ENCODE measurements at places on chromosomes 12 and 14.

DNA sequence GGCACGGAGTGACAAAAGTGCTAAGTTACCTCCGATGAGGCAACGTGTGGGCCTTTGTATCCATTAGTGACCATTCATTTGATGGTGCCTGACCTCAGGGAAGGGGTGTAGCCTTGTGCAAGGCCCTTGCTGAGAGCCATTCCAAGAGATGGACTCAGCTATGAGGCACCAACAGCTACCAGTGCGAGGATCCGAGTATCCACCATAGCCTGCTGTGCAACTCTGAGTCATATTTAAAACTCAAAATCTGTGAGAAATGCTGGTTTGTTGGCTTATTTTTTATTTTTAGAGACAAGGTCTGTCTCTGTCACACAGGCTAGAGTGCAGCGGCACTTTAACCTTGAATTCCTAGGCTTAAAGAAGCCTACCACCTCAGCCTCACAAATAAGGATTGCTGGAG is 25.1 kb upstream of the WNK1 start:
- DNase-seq = no peak

GRCh38 chr14:81245771-81246170 is 25.0 kb upstream of the GTF2A1 start:
- DNase-seq = no peak

DNA sequence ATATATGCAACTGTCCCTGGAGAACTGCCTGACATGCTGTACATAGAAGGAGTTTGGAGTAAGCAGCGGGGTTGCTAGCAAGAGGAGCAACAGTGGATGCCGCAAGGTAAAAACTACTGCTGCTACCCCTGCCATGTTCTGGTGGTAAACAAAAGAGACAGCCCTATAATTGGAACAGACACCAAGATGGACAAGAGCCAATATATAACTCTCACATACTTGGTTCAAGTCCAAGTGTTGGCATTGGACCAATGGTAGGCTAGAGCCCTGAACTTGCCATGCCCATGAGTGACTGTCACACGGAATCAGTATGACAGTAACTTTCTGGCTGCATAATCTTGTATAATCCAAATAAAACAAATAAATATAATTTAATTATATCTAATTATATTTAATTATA is 13.7 kb downstream of the ATXN7L3B start:
- DNase-seq = no peak

DNA sequence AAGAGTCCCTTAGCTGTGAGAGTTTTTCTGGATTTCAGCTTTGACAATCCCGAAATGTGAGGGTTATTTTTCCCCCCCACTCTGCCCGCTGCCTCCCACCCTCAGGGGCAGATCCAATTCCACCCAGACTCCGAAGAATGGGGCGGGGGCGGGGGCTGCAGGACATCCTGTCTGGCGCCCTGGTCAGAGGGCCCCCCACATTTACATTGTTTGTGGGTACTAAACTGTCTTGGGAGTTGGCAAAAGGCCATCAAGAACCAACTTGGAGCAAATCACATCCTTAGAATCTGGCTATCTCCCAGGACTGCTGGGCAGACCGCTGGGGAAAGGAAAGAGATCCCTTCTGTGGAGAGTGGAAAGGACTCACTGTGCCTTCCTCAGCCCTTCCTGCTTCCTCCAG is 2.4 kb downstream of the EMP1 start:
- DNase-seq = no peak

- no peak for DNase-seq
These were observed 17.7 kb downstream of the PSMC1 start for GRCh38 chr14:90274019-90274418.

DNA sequence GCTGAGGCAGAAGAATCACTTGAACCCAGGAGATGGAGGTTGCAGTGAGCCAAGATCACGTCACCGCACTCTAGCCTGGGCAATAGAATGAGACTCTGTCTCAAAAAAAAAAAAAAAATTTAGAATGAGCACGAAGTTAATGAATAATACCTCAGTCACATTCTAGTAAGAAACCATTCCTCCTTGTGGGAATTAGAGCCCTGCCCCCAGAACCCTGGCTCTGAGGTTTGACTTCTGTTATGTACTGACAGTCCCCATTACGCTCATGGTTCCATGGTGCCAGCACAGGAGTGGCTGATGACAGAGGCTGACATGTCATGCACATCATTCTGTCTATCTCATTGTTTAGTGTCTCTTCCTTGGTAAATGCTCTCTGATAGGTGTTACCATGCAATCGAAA is 132.6 kb upstream of the FGD4 start:
- DNase-seq = no peak

GRCh38 chr12:28172434-28173030 is 17.7 kb upstream of the CCDC91 start:
- peak; percentile 22 for DNase-seq

GRCh38 chr14:94650806-94651805 is 38.9 kb downstream of the SERPINA3 start:
- DNase-seq = no peak

GRCh38 chr14:55625481-55625880 is 45.5 kb downstream of the KTN1 start:
- no peak for DNase-seq

DNA sequence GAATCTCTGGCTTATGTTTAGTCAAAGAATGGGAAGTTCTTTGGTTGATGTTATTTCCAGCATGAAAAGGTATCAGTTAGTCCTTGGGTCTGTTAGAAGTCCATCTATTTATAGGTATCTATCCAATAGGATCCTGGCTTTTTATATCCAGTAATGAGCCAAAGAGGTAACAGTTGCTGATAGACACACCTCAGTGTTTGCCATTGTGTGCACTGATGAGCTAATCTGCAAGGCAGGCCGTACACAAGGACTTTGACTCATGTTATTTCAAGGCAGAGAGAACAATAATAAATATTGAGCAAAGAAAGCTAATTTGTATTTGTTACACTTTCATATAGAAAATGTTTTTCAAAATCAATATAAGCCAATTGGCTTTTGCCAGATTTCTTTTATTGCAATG is 56.4 kb downstream of the GLT1D1 start:
- no peak for DNase-seq

DNA sequence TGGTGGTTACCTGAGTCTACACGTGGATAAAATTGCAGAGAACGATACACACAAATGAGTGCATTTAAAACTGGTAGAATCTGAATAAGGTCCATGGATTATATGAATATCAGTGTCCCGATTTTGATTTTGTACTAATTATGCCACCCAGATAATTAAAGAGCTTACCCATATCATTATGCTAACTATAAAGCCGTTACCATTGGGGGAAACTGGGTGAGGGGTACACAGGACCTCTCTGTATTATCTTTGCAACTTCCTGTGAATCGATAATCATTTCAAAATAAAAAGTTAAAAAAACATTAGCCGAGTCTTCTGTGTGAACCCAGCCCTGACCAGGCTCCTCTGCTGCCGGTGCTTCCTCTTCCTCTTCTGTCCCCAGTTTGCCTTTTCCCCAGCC is 107.1 kb downstream of the SMOC1 start:
- no peak for DNase-seq

- no peak for DNase-seq
These were observed 3.5 kb downstream of the ULK1 start for GRCh38 chr12:131897875-131898274.

DNA sequence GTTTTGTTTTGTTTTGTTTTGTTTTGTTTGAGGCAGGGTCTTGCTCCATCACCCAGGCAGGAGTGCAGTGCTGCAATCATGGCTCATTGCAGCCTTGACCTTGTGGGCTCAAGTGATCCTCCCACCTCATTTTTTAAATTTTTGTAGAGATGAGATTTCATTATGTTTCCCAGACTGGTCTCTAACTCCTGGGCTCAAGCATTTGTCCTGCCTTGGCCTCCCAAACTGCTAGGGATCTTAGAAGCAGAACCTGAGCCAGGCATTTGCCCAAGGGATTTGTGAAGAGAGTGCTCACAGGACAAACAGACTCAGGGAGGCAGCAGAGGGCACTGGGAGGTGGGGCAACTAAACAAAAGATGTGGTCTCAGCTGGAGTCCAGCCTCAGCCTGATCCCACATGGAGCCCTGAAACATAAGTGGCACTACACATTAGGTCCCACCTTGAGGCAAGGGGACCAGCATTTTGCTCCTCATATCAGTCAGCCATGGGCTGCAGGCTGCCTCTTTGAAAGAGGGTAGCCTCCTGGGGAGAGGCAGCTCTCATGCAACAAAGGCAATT is 86.2 kb upstream of the CMKLR1 start:
- no peak for DNase-seq

- DNase-seq = no peak
These were observed 230.5 kb downstream of the AKAP6 start for GRCh38 chr14:32559590-32559989.

DNA sequence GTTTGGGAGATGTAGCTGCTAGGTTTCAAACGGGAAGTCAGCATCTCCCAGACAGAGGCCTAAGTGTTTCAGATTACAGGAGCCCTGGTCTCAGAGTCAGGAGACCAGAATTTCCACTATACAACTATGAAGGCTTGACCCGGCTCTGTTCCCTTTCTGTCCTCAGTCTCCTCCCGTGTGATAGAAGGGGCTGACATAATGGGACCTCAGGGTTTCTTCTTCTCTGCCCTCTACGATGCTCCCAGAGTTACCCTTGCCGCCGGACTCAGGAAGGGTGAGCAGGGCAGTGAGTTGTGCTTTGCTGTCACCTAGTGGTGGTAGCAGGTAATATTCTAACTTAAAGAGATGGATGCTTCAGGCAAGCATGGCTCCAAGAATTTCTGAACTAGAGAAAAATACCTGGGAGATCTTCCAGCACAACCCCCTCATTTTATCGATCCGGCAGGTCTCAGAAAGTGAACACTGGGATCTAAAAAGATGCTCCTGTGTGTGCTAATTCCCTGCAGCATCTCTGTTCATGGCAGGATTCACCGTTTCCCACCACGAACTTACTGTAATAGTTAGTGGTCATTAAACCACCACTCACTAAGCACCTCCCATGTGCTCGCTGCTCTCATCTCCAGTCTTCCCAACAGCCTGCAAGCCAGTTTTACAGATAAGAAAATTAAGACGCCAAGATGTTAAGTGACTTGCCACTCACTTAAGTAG is 84.4 kb downstream of the VWF start:
- DNase-seq = peak; percentile 63

DNA sequence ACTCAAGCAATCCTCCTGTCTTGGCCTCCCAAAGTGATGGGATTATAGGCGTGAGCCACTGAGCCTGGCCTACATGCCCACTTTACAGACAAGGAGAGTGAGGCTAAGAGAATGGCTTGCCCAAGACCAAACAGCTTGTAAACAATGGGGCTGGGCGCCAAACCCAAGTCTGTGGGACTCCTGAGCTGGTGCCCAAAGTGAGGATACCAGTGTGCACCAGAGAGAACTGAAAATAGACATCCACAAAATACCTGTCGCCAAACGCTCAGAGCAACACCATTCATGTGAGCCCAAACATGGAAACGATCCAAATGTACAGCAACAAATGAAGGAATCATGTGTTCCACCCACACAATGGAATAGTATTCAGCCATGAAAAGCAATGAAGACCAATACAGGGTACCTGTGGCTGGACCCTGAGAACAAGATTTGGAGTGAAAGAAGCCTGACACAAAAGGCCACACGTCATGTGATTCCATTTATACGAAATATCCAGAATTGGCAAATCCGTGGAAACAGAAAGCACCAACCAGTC is 38.2 kb downstream of the CCNK start:
- no peak for DNase-seq

GRCh38 chr14:36515105-36515593 is 4.9 kb downstream of the NKX2-1 start:
- no peak for DNase-seq

- DNase-seq = no peak
These were observed 51.3 kb downstream of the IQSEC3 start for GRCh38 chr12:117816-118345.

DNA sequence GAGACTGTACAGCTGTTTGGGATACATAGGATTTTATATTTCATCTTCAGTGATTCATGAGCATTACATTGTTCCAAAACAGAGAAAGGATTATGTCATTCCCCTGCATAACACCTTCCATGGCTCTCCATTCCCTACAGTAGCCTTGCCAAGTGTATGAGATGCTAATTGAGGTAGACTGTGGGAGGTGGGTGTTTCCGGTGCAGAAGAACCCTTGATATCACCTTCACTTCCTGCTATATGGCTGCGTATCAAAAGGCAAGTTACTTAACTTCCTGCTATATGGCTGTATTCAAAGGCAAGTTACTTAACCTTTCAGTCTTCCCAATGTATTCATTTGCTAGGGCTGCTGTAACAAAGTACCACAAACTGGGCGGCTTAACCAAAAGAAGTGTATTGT is 11.2 kb downstream of the FAR2 start:
- DNase-seq = no peak

DNA sequence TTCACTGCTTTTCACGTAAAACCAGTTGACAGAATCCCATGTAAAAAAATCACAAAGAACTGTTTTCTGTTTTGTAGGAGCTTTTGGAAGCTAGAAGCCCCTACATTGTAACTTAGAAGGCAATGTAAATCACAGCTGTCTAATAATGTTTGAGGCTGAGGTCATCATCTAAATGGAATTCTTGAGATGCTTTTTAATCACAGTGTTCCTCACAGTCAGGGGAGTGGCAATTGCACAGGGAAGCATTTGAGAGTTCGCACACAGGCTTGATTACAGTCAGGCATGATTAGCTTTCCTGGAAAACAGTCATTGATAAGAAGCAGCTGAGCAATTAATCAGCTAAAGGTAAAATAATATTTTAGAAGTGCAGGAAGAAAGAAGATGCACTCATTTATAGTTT is 2.9 kb downstream of the SLC17A8 start:
- DNase-seq = no peak

- no peak for DNase-seq
These were observed 44.9 kb downstream of the FOS start for GRCh38 chr14:75323571-75323970.

- no peak for DNase-seq
These were observed 3.6 kb downstream of the TNFAIP2 start for GRCh38 chr14:103126873-103127304.

DNA sequence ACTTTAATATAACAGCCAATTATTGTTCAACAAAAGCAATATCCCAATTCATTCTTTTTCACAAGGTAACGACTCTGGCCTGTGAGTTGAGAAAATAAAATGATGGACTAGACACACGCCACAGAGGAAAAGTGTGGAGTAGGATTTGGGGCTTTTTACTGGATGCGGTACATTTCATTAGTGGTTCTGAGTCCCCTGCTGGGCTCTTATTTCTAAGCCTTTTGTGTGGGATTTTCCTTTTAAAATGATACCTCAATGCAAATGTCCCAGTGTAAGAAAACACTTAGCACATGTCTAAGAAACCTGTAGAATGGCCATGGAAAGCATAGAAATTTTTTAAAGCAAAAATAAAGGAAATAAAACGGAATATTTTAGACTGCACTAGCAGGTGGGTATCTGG is 73.4 kb downstream of the C12orf42 start:
- no peak for DNase-seq

- DNase-seq = no peak
These were observed 21.1 kb upstream of the KCNA5 start for GRCh38 chr12:5022465-5023061.

GRCh38 chr14:103928011-103928890 is at the start of gene TDRD9:
Gene TDRD9 (plus strand): TSS chr14:103928456. CDS start chr14:103928510, 54 bp downstream.
- no peak for DNase-seq

GRCh38 chr12:61546296-61546695 is 713.9 kb upstream of the USP15 start:
- DNase-seq = no peak

Measured in T1000 (cell line).